ENCODE measurements at places on chromosomes 5 and 9.

- no peak for DNase-seq
These were observed 3.0 kb downstream of the FRRS1L start for GRCh38 chr9:109164042-109164441.

DNA sequence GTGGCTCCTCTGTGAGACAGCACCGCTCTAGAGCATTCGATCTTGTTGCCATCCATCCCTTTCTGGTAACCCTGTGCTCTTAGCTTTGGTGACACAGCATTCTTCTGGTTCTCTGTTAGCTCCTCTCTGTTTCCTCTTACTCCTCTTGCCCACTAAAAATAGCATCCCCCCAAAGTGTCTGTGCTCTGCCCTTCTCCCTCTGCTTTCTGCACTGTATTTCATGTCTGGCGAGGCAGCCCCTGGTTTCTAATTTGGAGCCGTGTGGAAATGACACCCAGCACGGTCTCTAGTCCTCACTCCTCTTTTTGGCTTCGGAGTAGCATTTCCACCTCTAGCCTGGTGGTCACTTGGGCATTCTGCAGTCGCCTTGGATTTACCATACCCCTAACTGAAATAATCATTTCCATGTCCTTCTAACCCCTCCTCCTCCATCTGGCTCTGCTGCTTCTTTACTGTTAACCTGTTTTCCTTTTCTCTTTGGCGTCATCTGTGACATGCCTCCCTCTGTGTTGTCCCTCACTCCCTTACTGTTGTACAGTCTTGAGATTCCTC is 23.8 kb downstream of the NPR3 start:
- DNase-seq, result no peak

DNA sequence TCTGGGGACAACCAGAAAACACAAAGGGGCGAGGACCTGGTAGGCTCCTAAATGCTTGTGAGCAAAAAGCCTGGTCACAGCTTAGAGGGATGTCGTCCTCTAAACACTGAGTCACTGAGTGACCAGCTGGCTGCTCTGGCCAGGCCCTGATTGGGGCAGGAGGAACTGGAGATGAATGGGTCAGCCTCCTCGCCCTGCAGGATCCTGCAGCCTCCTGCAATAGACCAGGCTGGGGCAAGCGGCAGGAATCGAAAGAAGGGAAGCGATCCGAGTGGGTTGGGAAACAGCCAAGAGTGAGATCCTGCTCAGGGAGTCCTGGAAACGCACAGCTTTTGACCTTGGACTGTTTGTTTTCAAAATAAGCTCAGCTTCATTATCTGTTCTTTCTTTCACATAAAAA is 34.1 kb upstream of the MSX2 start:
- DNase-seq, result peak; percentile 37

DNA sequence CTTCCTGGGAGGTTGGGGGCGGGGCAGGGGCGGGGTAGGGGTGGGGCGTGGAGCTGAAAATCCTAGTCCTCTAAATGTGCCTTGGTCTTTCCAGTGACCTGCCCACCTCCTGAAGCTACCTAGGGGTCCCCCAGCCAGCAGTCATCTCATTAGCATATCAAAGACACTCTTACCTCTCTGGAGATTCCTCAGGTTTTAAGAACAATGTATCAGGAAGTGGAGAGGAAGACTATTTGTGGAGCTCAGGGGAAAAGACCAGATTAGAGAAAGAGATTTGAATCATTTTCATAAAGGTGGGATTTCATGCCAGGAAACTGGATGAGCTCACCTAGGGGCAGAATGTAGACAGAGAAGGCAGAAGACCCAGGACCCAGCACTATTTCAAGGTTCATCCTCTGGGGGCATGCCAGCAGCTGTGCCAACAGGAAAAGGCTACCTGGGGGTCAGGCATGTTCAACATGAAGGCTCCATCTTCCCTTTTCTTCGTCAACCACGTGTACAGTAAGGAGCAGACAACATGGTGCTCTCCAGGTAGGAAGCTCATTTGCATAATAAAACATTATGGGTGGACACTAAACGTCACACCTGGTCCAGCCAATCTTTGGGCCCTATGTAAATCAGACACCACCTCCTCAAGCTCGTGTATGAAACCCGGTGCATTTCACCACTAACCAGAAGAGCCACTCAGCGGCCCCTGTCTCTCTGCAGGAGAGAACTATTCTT is 6.9 kb downstream of the GMCL2 start:
- no peak for DNase-seq

DNA sequence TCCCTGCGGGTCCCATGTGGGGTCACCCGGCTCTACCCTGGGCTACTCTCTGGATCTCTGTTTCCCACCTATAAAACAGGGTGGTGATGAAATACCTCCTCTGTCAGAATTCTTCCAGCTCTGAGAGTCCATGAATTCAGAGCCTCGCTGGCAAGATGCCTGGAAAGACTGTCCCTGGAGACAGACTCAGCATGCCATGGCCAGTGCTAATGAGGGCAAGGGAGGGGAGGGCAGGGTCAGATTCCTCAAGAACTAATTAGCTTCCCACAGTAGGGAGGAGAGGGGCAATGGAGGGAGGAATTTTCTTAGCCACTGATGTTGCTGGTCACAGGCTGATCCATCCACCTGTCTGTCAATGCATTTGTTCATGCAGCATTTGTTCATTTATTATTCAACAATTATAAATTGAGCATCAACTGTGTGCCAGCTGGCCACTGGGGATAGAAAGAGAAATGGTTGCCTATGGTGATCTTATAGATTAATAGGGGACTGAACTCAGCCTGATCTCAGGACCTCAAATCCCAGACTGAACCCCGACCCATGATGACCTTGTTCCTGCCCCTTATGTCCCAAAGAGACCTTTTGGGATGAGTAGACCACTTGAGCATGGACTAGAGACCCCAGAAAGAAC is 4.7 kb downstream of the SYNPO start:
- peak; percentile 79 for DNase-seq

GRCh38 chr5:53480416-53481158 is at the start of gene FST:
Gene FST (plus strand): TSS chr5:53480629. CDS start chr5:53480792, 163 bp downstream.
- DNase-seq, result peak; percentile 69

DNA sequence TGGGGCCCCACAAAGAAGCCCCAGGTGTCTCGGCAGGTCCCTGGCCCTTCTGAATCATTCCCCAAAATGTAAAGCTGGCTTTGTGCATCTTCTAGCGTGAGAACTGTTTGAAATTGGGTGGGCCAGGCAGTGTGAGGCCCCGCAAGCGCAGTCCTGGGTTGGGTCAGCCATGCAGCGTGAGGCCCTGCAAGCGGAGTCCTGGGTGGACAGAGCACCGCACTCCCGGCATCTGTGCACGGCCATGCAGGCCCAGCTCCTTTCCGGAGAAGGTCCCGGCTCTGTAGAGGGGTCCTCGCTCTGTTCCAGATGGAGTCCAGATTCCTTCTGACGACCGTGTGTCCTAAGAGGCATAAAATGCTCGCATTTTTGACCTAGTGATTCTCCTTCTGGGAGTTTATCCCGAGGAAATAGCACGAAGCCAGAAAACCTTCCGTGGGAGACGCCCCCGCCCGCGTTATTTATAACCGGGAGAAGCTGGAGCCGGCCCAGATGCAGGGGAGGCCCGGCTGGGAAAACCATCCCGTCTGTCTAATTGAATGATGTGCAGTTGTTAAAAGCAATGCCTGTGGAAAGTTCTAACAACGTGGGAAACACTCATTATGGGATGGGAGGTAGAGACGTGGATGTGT is 19.4 kb upstream of the NOTCH1 start:
- no peak for DNase-seq

DNA sequence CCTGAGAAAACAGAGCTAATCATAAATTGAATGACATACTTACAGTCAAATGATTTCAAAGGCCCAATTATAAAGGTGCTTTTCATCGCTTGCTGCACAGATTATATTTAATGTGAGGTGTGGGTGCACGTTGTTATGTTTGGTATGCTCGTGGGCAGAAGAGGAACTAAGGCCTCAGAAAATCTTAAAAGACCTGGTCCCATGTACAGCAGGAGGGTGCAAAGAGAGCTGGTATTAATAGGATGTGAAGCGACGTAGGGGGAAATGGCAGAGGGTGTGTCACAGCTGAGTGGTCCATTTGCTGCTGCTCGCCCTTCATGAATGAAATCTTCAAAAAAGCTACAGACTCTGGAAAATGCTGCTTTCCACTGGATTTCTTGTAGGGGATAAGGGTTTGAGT is 40.5 kb upstream of the IFNK start:
- DNase-seq, result no peak

DNA sequence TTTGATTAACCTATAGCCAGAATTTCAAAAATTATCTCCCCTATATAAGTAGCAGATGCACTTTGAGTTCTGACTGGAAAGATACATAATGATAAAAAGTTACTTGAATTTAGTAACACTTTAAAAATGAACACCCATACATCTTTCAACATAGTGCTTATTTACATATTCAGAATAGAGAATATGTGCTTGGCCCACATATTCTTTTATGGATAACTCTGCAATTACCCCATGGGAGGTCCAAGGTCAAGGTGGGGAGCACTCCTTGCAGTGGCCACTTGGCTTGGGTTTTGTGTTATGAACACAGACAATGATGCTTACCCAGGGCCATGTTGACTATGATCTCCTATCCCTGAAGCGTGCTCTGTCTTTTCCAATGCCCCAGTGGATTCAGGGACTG is 169.3 kb downstream of the CDC42SE2 start:
- DNase-seq, result no peak

GRCh38 chr9:127263664-127264063 is 910 bp upstream of the GARNL3 start:
- no peak for DNase-seq

DNA sequence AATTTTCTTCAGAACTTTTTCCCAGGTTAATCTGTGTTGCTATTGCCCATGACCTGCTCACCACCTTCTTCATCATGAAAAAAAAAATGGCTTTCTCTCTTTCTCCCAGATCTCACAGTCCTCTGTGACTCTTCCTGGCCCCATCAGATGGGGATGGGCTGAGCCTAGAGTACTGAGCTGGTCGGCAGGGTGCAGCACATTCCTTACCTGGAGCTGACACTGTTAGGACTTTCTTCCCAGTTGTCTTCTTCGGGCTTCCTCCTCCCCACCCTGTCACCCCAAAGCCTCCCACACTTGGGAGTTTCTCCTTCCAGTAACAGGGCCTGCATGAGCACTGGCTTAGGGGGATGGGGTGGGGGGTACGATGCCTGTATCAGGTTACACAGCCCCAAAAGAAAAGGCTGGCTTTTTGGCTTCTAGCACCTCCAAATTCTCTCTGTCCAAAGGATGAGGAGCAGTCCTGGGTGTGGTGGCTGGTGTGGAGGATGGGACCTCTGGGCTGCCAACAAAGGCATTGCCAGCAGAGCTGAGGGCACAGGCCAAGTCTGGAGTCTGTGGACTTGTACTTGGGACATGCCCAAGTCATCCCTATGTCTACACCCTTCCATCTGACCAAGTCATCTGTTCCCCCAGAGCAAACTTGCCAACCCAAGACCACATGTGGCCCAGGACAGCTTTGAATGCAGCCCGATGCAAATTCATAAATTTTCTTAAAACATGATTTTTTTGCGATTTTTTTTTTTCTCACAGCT is 68.0 kb upstream of the HSPA9 start:
- no peak for DNase-seq

DNA sequence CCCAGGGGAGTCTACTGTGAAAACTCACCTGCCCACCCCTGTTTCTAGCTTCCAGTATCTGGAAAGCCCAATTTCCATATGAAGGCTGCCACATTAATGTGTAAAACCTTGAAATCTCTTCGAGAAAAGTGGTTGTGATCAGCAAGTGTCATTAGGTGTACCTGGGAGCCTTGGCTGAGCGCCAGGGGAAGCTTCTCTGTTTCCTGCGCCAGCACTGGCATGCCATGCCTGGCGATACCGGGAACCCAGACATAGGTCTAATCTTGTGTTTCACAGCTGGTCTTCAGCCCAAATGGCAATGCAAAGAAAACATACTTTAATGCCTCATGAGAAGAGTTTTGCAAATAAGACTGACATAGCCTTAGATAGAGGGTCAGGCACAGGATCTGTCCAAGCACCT is 101.6 kb downstream of the TENT4A start:
- no peak for DNase-seq

- DNase-seq, result no peak
These were observed 31.8 kb upstream of the LMX1B start for GRCh38 chr9:126581893-126582292.

DNA sequence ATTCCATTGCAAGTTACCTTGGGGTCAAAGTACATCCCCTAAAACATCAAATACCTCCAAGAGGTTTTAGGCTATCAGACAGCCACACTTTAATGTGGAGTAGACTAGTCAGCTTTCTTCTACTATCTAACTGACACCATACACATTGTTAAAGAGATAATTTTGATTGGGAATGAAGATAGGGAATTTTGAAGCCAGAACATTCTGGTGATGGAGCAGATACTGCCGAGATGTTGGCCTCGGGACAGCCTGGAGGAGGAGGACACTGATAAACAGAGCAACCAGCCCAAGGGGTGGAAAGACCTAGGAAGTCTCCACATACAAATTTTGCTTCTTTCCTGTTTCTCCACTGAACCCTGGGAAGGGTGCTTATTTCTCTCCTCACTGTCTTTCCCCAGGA is 14.9 kb downstream of the TJP2 start:
- no peak for DNase-seq

DNA sequence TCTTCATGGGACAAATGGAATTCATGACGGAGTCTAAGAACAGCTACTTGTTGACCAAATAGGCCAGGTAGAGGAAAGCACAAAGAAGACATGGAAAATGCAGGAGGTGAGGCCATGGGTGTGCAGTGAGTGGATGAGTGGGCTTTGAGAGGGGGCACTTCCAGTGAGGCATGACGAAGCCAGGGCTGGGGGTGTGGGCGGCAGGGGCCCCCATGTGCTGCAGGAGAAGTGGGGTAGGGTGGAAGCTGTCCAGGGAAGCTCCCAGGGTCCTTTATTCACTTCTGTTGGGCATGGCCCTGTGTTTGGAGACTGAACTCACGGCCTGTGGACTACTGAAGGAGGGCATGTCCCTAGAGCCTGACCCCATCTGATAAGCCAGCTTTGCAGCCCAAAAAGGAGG is 127.6 kb upstream of the SLC25A48 start:
- no peak for DNase-seq

DNA sequence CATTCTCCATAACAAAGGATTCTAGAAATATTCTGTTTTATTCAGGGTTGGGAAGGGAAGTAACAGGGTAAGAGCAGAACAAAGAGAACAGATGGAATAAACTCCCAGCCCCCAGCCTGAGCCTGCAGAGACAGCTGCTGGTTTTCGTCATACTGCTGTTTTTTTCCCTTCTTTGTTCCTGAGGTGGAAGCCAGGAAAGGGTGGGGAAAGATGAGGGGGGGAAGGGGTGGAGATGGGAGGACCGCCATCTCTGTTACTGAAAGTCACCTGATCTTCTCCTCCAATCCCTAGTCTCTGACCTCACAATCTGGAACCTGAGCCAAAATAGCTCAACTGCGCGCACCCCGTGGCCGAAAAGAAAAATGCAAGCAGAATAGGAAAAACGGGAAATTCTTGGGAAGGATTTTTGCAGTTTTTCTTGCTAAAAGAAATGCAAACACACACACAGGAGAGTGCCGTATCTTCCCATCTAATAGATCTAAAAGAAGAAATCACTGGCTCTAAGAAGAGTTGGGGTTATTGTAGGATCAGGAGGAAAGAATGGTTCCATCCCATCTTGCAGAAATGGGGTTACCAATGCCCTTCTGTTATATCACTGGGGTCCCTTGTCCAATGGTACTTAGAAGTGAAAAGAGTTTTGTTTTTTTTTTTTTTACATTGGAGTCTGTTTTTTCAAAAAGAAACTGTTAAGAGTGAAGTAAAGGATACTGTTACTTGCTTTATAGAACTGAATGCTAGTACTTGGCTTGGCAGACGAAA is 57.9 kb downstream of the DIAPH1 start:
- DNase-seq, result peak; percentile 93

Data from MG63 (cell line).